ENCODE measurements at places on chromosomes 7 and 10. TPM values are rescaled to one million over a fixed set of nuclear protein-coding genes. Genes with fewer than 3 reads are reported as not detected.
A peak's percentile ranks its signal among the peaks of the same experiment; 100 is the strongest.

DNA sequence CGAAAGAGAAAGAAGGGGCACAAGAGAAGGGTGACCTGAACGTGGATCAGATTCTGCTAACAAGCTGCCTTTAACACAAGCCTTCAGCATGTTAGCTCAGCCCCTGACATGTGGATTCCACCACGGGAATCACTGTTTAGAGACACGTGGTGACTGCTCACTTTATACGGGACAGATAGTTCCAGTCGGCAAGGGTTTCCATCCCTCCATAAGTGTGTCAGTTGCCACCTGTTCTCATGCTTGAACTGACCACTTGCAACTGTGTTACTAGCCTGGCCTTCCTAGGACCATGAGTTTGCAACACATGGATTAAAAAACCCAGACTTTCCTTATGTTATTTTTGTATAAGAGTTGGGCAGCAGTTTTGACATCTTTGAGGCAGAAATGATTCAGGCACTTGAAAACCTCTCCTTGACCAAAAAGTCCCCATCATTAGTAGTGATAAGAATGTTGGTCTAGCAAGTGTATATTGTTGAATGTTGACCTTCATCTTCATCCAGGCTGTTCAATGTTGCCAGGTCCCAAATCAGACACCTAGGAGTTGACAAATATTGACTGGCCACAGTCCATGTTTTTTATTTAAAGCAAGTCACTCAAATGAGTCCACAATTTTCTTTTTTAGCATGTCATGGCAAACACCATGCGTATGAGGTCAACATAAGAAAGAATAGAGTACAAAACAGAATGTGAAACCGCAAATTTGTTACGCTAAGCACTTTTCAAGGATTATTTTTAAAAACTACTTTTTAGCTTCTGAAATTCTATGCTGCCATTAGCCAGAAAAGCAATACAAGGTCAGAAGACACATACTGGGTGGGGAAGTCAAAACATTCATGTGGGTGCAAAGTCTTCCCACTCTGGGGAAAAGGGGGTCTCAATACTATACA is 101.6 kb downstream of the ABLIM1 start:
- no peak for DNase-seq

GRCh38 chr10:121734589-121735045 is 136.4 kb upstream of the FGFR2 start:
- no peak for DNase-seq

- DNase-seq = no peak
These were observed 3.0 kb upstream of the EPHB6 start for GRCh38 chr7:142851919-142852318.

DNA sequence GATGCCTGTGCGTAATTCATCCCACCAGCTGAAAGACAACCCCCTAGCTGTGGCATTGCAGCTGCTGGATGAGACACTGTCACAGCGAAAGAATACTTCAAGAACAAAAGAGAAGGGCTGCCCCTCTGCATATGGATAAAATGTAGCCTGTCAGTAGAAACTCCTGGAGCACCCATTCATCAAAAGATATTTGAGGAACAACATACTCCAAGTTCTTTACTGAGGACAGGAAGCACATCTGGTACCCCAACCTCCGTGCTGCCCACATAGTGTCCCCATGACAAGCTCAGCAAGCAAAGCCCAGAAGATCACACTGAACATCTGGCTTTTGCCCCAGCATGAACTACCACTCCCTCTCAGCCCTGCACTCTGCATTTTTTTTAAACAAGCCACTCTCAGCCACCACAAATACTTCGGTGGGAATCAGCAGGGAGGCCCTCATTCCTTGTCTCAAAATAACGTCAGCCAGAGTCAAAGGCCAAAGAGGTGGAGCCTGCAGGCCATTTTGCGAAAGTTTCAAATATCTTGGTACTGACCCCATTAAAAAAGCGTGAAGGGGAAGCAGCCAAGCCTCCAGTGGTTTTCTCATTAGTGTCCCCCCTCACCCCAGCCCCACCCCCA is 1.7 kb downstream of the CREB3L2 start:
- DNase-seq = no peak

- DNase-seq = no peak
These were observed 5.2 kb downstream of the AGAP3 start for GRCh38 chr7:151091431-151091830.

DNA sequence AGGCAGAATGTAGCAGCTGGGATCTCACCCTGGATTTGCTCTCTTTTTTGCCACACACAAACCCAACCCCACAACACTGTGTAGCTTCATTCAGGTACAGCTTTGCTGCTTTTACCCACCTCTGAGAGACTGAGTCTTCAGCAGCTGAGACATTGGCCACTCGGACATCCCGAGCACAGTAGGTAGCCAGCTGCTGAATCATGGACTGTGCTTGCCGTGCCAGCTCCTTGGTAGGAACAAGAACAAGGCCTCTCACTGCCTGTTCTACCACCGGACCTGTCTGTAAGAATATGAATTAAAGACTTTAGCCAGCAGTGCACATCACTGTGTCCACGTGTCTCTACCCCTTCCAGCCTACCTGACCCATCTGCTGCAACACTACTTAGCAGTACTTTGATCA is 937 bp downstream of the DDX56 start:
- no peak for DNase-seq

GRCh38 chr7:87877366-87878040 is 1.2 kb downstream of the DBF4 start:
- DNase-seq = no peak

DNA sequence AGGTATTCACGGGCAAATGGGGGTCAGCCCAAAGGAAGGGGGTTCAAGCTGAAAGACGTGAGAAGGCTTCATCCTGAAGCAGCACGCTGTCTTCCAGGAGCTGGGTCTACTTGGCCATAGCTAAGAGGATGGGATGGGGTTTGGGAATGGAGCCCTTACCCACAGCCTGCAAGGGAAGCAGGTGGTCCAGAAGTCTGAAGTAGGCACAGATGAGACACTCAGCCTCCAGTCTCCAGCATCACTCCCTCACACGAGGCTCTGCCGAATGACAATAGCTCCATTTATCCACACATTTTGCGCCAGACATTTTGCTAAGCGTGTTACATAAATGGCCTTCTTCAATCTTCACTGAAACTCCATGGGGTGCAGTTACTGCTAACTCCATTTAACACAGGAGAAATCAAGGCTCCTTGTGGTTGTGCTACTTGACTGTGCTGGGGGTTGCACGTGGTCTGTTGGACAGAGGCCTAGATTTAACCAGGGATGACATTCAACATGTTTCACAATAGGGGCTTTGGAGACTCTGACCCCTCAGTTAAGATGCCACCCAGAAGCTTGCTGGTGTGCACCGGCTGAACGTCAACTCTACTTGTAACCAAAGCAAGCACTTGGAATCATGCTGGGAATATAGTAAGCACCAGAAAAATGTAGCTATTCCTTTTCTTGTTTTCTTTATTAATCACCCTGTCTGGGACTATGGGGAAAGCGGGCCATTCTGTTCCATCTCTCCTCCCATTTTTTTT is 85.3 kb downstream of the FAM241B start:
- no peak for DNase-seq

DNA sequence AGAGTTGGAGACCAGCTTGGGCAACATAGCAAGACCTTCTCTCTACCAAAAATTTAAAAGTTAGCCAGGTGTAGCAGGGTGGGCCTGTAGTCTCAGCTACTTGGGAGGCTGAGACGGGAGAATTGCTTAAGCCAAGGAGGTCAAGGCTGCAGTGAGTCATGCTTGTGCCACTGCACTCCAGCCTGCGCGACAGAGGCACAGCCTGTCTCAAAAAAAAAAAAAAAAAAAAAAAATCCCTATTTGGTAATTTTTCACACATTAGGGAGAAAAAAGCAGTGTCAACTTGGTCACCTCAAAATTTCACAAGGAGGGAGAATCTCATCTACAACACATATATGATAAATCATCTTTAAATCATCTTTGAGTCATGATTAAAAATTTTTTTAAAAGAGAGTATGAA is 6.4 kb upstream of the ZNF398 start:
- no peak for DNase-seq

The HTR5A gene
- not detected for total RNA-seq

The OR2A42 gene
- total RNA-seq = 0.07 TPM

The OPN1SW gene
- not detected for total RNA-seq

- no peak for DNase-seq
These were observed 5.1 kb upstream of the SMC3 start for GRCh38 chr10:110562348-110562747.

- DNase-seq = no peak
These were observed 46.7 kb downstream of the PLXDC2 start for GRCh38 chr10:19862811-19863515.

- DNase-seq = no peak
These were observed 3.7 kb upstream of the ELMO1 start for GRCh38 chr7:37452346-37452745.

DNA sequence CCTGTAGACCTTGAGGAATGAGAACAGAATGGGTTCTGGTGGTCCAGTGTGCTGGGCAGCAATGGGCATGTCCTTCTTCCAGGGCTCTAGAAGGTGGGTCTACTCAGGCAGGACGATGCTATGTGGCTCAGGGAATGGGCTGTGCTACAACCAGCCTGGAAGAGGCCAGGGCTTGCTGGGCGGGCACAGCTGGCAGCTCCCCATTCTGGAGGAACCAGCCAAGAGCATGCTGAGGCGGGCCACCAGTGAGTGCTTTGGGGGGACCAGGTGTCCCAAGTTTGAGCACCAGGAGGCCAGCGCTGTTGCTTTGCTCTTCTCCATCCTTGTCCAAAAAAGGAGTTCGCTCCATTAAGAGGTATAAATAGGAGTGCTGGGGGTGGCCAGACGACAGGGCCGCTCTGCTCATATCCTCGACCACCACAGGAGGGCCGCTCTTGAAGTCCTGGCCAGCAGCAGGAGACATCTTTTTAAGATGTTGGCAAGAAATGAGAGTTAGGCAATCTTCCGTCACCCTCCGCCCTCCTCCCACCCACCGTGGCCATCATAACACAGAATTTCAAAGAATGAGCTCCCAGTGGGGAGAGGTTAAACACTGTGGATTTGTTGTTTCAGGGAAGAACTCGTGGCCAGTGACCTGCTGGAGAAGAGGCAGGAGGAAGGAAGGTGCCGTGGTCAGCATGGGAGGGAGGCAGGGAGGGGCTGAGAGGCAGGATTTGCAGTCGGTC is 141.3 kb downstream of the GRK5 start:
- DNase-seq = no peak

DNA sequence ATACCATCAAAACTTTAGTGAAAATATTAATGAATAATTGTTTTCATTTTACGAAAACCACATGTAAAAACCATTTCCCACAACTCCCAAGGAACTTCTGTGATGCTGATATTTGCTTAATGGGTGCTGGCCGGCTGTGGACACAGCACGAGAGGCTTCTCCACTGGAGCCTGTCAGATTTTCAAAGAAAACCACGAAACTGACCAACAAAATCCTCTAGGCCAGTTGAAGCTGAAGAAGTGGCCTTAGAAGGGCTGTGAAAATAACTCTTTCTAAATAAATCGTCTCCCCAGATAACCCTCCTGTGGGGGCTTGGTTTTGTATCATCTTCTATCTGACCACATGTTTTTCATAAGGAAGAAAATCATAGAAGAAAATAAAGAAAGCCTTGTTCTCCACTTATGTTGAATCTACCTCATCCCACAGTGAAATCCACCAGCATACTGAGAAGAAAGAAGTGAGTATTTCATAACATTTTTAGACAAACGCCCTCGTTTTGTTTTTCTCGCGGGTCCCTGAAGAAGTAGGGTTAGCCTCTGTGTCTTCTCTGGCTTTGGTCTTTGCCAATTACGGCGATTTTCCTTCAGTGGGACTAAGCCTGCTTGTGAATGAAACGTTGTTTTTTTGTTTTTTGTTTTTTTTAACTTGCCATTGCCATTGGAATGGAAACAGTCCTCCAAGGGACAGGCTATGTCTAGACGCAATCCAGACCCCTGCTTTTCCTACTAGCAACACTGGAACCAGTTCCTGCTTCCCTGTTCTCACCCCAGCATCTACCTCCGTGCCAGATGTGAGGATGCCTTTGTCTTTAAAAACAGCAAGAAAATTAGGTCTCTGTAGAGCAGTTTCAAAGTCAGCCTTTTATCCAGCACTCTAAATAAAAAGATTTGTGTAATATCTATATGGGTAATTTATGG is 123.9 kb downstream of the ADAM12 start:
- no peak for DNase-seq

GRCh38 chr7:39539816-39540215 is 26.4 kb upstream of the YAE1 start:
- DNase-seq = no peak

DNA sequence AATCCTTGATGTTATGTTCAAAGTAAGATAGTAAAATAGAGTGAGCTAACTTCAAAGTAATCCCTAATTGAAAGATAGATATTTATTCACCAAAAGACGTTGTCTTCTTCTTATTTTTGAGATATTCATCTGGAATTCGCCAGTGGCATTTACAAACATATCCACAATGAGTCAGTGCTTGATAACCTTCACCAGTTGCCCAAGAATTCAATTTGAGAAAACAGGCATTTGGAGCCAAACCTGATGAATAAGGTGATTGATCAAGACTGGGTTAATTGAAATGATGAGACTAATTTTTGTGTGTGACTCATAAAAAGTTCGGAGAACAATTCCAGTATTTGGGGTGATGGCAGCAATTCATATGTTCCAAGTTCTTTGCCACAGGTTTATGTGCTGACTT is 344.0 kb downstream of the ARL4A start:
- no peak for DNase-seq

GRCh38 chr7:26200038-26200443 is 505 bp downstream of the HNRNPA2B1 start:
- peak; percentile 64 for DNase-seq

- DNase-seq = no peak
These were observed 22.6 kb downstream of the TMEM254 start for GRCh38 chr10:80100861-80101695.

- DNase-seq = no peak
These were observed 17.1 kb downstream of the PDLIM1 start for GRCh38 chr10:95273393-95274312.

The FGF8 gene
- not detected for total RNA-seq

The TEX36 gene
- total RNA-seq = not detected

GRCh38 chr7:22356010-22356691 is 803 bp downstream of the RAPGEF5 start:
- no peak for DNase-seq

GRCh38 chr7:45028138-45028919 is 28.3 kb downstream of the CCM2 start:
- DNase-seq = no peak

DNA sequence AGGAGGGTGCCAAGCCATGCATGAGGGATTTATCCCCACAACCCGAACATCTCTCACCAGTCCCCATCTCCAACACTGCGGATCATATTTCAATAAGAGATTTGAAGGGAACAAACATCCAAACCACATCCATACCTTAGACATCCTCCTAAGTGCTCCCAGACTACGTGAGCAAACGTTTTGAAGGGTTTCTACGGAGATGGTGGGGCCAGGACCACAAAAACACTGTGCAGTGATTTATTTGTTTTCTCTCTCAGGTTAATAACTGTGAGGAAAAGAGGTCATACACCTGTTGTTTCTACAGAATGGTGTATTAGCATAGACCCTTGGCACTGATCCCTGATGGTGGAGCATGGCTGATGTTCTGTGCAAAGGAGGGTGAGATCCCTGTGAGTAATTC is 277.8 kb downstream of the FRMD4A start:
- DNase-seq = no peak

The UCMA gene
- total RNA-seq = not detected

The PPP1R9A gene
- total RNA-seq = not detected

The TEX47 gene
- not detected for total RNA-seq
